ENCODE measurements at places on chromosomes 2 and 18.
A peak's percentile ranks its signal among the peaks of the same experiment; 100 is the strongest.

- DNase-seq: no peak
These were observed 159.3 kb upstream of the MYCN start for GRCh38 chr2:15780912-15781574.

GRCh38 chr18:33818145-33818544 lies 240.1 kb downstream of the ASXL3 start:
- no peak for DNase-seq

DNA sequence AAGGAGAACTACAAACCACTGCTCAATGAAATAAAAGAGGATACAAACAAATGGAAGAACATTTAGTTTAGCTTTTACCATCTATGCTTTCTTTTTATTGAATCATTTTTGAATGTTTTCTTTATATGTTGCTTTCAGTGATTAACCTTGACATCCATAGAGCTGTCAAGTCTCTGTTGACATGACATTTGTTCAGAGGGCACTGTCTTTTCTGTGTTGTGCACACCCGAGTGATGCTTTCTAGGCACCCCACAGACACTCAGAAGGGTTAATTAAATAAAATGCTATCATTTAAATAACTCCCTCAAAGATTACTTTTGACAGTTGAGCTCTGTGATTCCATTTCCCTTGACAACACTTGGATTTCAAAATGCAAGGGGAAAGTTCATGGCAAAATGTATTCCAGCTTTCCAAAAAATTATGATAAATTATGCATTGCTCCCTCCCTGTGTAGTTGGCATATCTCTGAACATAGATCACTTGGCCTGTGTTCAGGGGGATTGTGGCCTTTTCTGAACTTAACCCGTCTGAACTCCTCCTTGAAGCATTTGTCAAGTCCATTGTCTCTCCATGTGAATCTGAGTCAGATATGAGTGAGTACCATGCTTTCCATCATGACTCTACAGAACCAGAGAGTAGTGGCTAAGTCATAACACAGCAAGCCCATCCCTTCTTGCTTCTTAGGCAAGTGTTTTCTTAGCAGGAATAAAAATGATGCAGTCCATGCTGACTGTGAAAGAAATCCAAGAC lies 372.6 kb downstream of the RPRM start:
- DNase-seq: no peak

GRCh38 chr2:74814102-74814501 lies 19.8 kb upstream of the HK2 start:
- DNase-seq: no peak

DNA sequence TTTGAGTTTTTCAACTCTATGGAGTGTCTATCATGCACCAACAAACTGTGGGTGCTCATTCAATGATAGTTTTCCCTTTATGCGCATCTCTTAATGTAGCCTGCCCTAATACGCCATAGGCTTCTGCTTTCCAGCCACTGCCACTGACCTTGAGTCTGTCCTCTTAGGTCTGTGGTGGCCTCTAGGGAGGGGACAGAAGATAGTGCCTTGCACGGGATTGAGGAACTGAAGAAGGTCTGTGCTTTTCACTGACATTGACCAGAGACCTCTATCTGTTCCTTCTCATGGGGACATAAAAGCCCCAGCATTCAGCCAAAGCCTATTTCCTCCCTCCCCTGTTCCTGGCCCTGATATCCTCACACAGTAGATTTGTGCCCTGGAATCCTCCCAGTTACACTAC lies 2.3 kb downstream of the GCKR start:
- DNase-seq: no peak

DNA sequence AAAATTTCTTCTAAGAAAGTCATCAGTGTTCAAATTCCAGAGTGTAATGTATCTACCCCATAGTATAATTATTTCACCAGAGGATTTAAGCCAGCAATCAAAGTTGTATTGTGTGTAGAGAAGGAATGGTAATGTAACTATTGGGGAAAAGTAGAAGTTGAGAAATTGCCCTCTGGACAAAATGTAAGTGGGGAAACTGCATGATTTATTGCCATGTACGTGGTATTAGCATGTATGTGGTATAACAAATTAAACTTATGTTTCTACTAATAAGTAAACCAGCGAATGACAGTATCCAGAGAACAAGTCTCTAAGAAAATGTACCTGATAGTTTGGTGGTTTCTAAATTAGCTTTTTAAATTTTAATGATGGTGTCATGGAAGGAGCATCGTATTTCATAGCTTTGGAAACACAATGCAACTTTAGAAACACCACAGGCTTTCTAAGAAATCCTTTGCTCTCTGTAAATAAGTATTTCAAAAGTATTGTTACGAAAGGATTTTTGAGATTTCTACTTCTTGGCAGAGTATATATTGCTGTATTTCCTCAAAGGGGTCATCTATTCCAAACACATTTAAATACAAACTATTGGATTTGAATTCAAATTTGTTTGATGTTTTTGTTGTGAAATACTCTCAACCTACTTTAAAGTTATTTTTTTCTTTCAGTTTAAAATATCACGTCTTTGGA lies 1018.9 kb upstream of the ZEB2 start:
- DNase-seq: peak; percentile 37

- peak; percentile 25 for DNase-seq
These were observed 2045.9 kb upstream of the CELF4 start for GRCh38 chr18:39611381-39612100.

DNA sequence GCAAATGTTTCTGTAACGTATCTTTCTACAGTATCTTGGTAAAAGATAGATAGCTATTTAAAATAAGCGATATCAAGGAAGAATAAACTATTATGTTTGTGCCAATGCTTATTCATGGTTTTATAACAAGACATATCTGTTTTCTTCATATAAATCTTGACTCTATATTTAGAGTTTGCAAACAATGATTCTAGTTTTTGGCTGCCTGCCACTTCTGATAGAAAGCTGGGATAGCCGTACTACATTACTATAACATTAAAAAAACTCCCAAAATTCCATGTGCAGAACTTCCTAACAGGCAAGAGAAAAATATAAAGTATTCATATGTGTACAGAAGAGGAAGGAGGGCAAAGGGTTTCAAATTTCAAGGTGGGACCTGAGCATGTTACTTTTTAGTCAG lies 985.0 kb downstream of the BCL11A start:
- DNase-seq: no peak

DNA sequence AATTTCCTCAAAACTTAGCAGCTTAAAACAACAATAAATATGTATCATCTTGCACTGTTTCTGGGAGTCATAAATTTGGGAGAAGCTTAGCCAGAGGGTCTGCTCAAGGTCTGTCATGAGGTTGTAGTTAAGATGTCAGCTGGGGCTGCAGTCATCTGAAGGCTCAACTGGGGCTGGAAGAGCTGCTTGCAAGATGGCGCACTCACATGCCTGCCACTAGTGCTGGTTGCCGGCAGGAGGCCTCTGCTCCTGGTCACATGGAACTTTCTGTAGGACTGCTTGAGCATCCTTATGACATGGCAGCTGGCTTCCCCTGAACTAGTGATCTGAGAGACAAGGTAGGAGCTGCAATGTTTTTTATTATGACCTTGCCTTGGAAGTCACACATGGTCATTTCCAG lies 215.5 kb upstream of the HAAO start:
- no peak for DNase-seq

GRCh38 chr2:149625671-149626070 lies 38.1 kb upstream of the MMADHC start:
- no peak for DNase-seq

GRCh38 chr2:107005853-107006252 lies 119.9 kb upstream of the ST6GAL2 start:
- no peak for DNase-seq

DNA sequence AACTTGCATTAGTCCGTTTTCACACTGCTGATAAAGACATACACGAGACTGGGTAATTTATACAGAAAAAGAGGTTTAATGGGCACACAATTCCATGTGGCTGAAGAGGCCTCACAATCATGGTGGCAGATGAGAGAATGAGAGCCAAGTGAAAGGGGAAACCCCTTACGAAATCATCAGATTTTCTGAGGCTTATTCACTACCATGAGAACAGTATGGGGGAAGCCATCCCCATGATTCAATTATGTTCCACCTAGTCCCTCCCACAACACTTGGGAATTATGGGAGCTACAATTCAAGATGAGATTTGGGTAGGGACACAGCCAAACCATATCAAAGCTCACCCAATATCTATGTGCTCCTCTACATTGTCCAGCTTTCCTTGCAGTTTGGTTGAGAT lies 16.0 kb upstream of the SERPINE2 start:
- DNase-seq: no peak

- DNase-seq: peak; percentile 41
These were observed 41.3 kb downstream of the SCG2 start for GRCh38 chr2:223560749-223561435.

DNA sequence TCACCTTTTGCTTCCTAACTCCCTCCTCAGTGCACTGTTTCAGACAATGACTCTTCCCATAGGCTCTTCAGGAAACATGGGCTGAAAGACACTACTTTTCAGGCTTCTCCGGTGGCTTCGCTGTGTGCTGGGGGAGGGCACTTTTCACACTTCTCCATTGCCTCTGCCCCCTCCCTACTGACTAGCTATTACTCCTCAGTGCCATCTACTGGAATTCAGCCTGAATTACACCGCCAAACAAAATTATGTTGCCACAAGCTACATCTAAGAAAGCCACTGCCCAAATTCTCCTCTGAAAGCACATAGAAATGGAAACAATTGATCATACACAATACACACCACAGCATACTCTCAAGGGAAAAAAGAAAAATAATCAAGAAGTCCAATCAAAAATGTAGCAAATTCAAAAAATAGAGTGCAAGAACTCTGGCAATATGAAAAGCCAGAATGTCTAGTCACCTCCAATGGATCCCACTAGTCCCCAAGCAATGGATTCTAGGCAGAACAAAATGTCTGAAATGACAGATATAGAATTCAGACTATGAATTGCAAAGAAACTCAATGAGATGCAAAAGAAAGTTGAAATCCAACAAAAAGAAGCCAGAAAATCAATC lies 1139.4 kb upstream of the GYPC start:
- peak; percentile 1 for DNase-seq

DNA sequence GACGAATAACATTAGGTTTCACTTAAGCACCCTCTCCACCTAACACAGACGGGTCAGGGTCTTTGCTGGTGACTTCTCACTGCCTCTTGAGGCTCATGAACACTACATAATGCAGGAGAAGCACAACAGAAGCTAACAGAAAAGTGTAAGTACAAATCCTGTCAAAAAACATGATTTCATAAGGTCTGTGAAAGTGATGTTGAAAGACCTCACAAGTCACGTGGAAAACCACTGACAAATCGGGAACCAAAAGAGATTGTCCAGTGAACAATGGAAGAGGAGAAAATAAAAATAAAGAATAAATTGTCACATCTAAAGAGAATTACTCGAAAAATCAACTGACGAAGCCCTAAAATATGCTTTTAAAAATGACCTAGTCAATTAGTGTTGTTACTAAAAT lies 14.0 kb downstream of the PSD4 start:
- no peak for DNase-seq

- no peak for DNase-seq
These were observed 161.8 kb downstream of the LNPK start for GRCh38 chr2:175840256-175840655.

DNA sequence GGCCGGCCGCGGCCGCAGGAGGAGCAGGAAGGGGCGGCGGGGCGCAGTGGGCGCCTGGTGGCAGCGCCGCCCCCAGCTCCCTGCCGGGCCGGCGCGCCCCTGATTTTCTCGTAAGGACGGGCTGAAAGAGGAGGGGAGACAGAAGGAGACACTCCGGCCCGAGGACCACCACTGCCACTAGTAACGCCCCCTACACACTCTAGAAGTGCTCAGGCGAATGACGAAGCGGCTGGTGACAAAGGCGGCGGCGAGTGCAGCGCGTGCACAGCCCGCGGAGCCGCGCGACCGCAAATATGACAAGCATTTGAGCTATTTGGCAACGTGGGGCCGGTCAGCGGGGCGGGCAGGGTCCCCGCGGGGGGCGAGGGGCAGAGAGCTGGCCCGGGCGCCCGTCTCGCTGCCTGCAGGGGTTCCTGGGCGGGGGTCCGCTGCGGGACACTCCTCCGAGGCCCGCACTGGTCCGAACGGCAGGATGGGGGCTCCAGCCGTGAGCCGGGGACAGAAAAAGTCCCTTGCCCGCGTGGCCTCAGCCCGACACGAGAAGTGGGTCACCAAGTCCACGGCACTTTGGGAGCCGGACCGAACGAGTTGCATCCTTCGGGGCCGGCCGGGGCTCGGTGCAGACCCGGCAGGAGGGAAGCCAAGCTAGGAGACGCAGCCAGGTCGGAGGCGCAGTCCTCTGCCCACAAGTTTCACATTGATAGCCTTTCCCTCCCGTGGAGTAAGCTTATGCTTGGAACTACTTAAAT lies 524 bp upstream of the SERTAD2 start:
- DNase-seq: peak; percentile 88

DNA sequence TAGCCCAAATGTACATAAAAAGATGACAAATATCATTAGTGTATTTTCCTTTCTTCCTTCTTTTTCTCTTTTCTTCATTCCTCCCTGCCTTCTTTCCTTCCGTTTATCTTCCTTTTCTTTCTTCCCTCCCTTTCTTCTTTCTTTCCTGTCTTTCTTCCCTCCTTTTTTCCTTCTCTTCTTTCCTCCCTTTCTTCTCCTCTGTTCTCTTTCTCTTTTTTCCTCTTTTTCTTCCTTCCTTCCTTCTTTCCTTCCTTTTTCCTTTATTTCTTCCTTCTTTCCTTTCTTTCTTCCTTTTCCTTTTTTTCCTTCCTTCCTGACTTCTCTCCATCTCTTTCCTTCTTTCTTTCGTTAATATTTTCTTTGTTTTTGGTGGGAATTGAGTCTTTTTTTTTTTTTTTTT lies 256.9 kb upstream of the CNTNAP5 start:
- no peak for DNase-seq

DNA sequence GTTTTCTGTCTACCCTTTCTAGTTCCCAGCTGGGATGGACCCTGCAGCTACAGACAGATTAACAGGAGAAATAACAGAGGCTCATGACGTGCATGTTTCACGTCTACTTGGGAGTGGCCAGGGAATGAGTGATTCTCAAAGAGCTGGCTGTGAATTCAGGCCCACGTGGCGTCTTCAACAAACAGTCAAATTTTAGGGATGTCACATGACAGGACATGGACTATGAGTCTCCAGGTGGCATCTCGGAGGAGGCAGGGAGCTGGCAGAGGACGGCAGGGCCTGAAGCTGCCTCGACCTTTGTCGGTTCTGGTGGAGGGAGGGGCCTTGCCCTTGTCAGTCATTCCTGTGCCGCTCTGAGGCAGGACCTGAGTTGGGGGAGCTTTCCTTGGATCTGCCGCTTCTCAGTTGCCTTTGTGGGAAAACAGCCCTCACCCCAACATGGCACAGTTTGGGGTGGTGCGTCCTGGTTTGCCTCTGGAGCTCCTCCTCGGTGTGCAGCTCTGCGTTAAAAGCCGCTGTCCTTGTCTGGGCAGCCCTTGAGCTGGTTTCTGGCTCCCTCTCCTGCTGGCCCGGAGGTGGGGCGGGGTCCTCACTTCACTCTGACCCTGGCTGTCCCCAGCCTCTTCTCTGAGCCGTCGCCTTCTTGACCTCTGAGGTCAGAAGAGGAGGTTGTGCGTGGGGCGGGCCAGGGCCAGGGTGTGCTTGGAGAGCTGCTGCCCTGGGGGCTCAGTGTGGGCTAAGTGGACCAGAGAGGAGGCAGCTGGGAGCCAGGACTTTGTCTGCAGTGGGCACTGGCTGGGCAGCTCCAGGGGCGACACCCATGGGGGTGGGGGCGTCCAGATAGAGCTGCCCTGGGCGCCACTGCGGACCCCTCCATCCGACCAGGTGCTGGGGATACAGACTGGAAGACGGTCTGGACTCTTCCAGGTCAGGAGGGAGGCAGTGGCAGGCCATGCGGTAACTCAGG lies 12.1 kb upstream of the GAL3ST2 start:
- no peak for DNase-seq

GRCh38 chr2:98561902-98562695 lies 46.2 kb downstream of the COA5 start:
- DNase-seq: peak; percentile 33
